ENCODE measurements at places on chromosomes 4 and X. TPM values are rescaled to one million over a fixed set of nuclear protein-coding genes. Genes with fewer than 3 reads are reported as not detected.

Gene HTR2C
- not detected for total RNA-seq

Gene DCAF4L1
- 0.46 TPM for total RNA-seq

Gene RBM47
- 16.3 TPM for total RNA-seq

Gene MAGED4
- 1.4 TPM for total RNA-seq

Gene CENPVL2
- total RNA-seq, result not detected

Gene UGT2B15
- not detected for total RNA-seq

Gene FRMPD4
- total RNA-seq, result 0.33 TPM

Gene EMCN
- not detected for total RNA-seq

Gene PHOX2B
- total RNA-seq, result not detected

Gene NLRP2B
- total RNA-seq, result not detected

Gene SYP
- 1.3 TPM for total RNA-seq

Gene CXorf51A
- total RNA-seq, result not detected

Gene DGKK
- not detected for total RNA-seq

Gene LRP2BP
- 1.7 TPM for total RNA-seq

Gene MGST2
- total RNA-seq, result 18.5 TPM

Gene BEX2
- total RNA-seq, result 2.9 TPM

Gene AP1S2
- total RNA-seq, result 288 TPM

Gene CXCL11
- 0.73 TPM for total RNA-seq

Gene KLHL5
- 30.8 TPM for total RNA-seq

Gene TBC1D14
- total RNA-seq, result 73.3 TPM

Gene ODAM
- not detected for total RNA-seq

Gene ARMCX1
- 83.3 TPM for total RNA-seq

Gene ADH4
- total RNA-seq, result not detected

Gene NLGN3
- total RNA-seq, result 0.34 TPM

Measured in melanocyte of skin (primary cell).